ENCODE measurements at places on chromosomes 3 and 15.

GRCh38 chr3:11825301-11825700 lies 21.4 kb downstream of the TAMM41 start:
- no peak for DNase-seq

DNA sequence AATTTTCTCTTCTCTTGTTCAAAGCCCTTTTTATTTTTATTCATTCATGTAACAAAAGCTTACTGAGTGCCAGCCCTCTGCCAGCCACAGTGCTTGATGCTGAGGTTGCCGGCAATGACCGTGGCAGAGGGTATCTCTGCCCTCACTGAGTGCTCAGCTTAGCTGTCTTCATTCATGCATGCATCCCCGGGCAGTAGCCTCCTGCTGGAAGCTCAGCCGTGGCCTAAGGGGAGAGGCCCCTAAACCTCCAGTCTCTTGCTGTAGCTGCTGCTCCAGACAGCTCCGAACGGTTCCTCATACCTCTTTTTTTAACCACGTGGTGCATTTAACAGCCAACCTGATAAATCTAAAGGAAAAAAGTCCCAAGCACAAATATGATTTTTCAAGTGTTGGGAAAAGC lies 34.6 kb upstream of the CCDC66 start:
- no peak for DNase-seq

GRCh38 chr3:114644367-114644766 lies 350.5 kb downstream of the TIGIT start:
- DNase-seq = no peak

- DNase-seq = no peak
Measured at GRCh38 chr15:100041127-100041828, 300.5 kb downstream of the ADAMTS17 start.

- DNase-seq = no peak
Measured at GRCh38 chr3:195080125-195080524, 190.8 kb downstream of the XXYLT1 start.

Measured in activated T-cell treated with anti-CD3 and anti-CD28 coated beads, Interleukin-2, amount 50 U/mL, for 48 hours (primary cell).